Kidney tubule cell (primary cell): ENCODE measurements at places on chromosomes 12 and 14.
A peak's percentile ranks its signal among the peaks of the same experiment; 100 is the strongest.

- no peak for DNase-seq
Observed at GRCh38 chr12:38728894-38729293, 176.5 kb downstream of the CPNE8 start.

DNA sequence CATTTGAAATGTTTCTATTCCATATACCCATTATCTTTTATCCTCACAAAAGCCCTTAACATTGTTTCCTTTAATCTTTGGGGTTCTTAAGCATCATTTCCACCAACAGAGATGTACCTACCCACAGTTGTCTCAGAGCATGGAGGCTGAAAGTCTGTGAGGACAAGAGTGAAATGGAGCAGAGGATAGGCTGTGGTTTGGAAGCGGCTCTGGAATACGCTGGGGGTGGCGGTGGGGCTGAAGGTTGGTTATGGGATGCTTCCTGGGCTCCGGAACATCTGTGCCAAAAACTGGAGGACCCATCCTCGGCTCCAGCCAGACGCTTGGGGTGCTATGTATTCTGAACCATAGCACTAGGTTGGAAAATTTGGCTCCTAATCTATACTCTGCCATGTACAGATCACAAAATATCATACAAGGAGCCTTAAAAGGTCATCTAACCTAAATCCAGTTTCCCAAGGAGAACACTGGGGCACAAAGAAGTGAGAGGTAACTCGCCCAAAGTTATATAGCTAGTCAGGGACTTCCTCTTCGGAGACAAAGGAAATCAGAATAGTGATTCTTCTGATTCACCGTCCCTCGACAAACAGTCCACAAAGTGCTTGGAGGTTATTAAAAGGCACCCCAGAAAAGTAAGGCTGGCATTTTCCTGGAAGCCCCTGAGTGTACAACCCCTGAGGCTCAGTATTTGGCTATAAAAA lies 2.5 kb downstream of the PPP1R3E start:
- peak; percentile 34 for DNase-seq

GRCh38 chr12:27024291-27024690 lies 1.9 kb downstream of the MED21 start:
- no peak for DNase-seq

- no peak for DNase-seq
Observed at GRCh38 chr12:2288471-2288870, 235.7 kb downstream of the CACNA1C start.

DNA sequence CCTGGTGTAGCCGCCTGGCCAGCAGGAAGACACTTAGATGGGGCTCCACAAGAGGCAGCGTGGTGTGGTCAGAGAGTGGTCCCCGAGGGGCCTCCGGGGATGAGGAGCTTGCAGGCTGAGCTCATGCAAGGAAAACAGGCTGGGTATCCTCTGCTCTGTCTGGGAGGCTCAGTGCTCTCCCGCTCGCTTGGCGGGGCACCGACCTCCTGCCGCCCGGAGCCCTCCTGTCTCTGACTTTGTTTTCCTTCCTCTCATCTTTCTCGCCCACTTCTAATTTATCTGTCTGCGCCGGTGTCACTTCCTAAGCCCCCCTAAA lies 31.3 kb upstream of the DLK1 start:
- DNase-seq, result no peak
